Liver (tissue), 10 donors: ENCODE measurements at places on chromosomes 13 and 19. TPM values are rescaled to one million over a fixed set of nuclear protein-coding genes. Genes with fewer than 3 reads are reported as not detected.

DNA sequence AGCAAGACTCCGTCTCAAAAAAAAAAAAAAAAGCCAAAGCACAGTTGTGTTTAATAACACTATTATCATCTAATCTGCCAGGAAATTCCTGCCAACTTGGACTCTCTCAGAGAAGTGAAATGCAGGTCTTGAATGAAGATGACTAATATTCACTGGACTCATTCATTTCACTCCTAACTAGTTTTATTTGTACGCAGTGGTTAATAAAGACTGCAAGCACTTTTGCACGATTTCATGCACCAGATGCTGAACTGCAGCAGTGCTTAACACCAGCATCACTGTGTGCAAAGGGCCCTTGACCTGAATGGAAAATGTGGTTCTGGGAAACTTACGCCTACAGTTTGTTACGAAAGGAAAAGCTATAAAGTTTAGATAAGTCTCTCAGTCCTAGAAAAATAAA, 63.3 kb downstream of the DHRS12 start:
- DNase-seq = no peak

DNA sequence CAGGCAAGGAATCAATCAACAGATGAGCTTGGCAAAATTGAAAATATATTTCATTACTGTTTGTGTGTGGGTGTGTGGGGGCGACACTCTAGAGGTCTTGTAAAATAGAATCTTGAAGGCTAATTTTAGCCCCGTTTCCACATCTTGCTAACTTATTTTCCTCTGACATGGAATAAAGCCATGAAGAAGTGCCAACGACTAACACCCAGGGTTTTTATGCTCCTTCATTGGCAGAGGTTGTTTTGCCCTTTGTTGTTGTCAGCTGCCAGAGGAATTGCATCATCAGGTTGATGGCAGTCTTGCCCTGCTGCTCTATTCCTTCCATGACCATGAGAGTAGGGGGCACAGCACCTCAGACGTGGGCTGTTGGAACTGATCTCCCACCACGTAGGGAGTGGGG, 30.6 kb upstream of the FAM216B start:
- no peak for DNase-seq

COL4A2 gene
- polyA plus RNA-seq = 40.7 TPM

GRCh38 chr13:98143601-98144026, 720 bp downstream of the FARP1 start:
- DNase-seq = no peak

GRCh38 chr19:1290703-1291651, 5.3 kb downstream of the EFNA2 start:
- DNase-seq = no peak

- no peak for DNase-seq
Measured at GRCh38 chr19:43468354-43469159, 3.1 kb upstream of the LYPD3 start.

ZNF234 gene
- 1.1 TPM for polyA plus RNA-seq

DNA sequence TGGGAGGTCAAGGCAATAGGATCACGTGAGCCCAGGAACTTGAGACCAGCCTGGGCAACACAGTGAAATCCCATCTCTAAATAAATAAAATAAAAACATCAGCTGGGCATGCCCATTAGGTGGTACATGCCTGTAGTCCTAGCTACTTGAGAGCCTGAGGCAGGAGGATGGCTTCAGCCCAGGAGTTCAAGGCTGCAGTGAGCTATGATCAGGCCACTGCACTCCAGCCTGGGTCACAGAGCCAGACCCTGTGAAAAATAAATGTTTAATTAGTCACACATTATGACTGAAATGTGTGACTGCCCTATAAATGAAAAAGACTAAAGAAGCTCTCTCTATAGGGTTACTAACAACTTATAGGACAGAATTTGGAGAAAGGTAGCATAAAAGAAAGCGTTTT, 37.7 kb downstream of the USP12 start:
- DNase-seq = no peak

- no peak for DNase-seq
Measured at GRCh38 chr13:69458013-69458412, 649.6 kb upstream of the ATXN8OS start.

- no peak for DNase-seq
Measured at GRCh38 chr19:4781801-4782200, 9.7 kb upstream of the FEM1A start.

SEMA6B gene
- 0.58 TPM for polyA plus RNA-seq

DNA sequence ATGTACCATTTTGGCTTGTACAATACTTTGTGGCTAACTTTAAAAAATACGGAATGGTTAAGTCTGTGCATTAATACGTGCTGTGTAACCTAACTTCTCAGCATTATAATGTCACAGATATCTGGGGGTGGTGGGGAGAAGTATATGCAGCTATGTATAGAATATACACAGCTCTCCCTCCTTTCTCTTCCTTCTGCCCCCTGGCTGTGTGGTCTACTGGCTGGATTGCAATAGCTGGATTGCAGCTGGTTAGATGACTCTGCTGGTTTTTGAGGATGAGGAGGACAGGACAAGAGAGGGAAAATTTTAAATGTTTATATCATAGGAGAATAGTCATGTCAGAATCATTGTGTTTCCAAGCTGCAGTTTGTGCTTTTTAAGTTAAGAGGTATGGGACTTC, 9.7 kb downstream of the RNASEH2B start:
- no peak for DNase-seq

DNA sequence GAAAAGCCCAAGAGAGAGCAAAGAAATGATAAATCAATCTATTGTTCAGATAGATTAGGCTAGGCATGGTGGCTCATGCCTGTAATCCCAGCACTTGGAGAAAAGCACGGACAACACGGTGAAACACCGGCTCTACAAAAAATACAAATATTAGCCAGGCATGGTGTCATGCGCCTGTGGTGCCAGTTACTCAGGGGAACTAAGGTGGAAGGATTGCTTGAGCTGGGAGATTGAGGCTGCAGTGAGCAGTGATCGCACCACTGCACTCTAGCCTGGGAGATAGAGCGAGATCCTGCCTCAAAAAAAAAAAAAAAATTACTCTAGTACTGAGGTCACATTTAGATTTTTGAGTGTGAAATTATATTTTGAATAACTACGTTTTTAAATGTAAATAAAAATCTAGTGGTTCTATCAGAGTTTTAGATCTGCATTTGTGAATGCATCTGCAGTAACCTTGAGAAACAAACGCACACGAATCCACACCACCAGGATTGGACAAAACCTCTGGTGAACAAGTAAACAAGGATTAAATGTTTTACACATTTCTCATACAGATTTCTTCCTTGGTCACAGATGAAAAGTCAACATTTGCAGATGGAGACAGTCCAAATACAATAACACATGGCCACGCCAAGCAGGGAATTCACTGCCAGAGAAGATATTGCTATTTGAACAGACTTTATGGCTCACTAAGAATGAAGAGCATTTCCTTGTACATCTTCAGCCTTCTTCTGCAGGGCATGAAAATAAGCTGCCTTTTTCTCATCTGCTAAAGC, 917.6 kb downstream of the PCDH9 start:
- DNase-seq = no peak

GRCh38 chr19:58450856-58451357, 515 bp upstream of the ZNF324B start:
- no peak for DNase-seq

DNA sequence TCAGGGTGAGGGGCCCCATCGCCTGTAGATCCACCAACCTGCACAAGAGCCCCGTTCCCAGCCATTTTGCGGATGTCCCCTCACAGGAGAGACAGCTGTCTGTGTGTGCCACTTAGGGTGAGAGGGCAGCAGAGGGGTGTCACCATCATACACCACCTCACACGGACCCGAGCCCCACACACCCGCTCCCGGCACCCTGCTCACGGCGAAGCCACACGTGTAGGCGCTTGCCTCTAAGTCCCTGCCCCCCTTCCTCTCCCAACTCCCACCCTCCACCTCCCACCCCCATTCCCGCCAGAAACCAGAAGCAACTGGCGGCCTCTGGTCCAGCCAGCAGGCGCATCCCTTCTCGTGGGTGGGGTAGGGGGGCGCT, 4.0 kb upstream of the DPF1 start:
- DNase-seq = no peak

DNA sequence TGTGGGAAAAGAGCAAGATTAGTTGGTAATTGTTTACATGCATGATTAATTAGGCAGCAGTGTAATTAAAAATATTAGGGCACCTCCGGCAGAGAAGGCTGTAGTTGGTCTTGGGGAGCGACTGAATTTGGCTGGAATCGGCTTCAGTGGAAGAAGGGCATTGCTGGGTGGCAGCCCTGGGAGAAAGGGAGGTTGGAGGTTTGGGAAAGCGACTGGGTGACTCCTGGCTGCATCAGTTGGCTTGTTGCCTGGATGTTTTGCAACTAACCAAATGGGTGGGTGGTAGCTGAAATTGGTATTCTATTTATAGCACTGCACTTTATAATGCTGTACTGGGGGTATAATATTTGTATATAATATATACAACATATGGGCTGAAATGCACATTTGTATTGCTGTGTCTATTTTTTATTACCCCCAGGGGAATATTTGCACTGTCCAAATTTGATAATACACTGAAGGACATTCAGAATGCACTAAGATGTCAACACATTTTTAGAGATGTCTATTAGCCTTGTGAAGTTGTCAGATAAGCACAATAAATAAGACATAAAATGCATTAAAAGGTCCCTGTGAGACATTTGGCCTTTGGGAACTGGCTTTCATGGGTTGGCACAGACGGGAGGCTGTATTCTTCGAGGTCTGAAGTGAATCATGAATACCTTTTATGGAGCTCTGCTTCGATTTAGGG, 1.7 kb downstream of the B3GLCT start:
- no peak for DNase-seq

DNA sequence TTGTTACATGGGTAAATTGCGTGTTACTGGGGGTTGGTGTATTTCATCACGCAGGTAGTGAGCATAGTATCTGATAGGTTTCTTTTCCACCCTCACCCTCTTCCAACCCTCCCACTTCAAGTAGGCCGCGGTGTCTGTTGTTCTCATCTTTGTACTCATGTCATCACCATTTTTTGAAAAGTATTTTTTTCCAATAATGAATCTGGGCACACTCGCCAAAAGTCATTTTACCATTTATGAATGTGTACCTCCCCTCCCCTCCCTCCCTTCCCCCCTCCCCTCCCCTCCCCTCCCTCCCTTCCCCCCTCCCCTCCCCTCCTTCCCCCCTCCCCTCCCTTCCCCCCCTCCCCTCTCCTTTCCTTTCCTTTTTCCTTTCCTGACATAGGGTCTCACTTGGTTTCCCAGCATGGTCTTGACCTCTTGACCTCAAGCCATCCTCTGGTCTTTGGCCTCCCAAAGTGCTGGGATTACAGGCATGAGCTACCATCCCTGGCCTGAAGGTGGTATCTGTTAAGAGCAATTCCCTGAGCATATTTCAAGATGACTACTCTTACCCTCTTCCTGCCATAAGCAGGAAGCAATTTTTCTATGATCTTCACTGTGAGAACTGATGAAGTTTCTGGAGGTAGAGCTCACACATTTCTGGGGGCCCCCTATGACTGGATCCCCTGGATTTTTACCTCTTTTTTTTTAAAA, 15.7 kb downstream of the ZNF627 start:
- no peak for DNase-seq

FRY gene
- polyA plus RNA-seq = 10.3 TPM

GRCh38 chr19:33226550-33227241, 1.0 kb upstream of the SLC7A10 start:
- DNase-seq = no peak

DNA sequence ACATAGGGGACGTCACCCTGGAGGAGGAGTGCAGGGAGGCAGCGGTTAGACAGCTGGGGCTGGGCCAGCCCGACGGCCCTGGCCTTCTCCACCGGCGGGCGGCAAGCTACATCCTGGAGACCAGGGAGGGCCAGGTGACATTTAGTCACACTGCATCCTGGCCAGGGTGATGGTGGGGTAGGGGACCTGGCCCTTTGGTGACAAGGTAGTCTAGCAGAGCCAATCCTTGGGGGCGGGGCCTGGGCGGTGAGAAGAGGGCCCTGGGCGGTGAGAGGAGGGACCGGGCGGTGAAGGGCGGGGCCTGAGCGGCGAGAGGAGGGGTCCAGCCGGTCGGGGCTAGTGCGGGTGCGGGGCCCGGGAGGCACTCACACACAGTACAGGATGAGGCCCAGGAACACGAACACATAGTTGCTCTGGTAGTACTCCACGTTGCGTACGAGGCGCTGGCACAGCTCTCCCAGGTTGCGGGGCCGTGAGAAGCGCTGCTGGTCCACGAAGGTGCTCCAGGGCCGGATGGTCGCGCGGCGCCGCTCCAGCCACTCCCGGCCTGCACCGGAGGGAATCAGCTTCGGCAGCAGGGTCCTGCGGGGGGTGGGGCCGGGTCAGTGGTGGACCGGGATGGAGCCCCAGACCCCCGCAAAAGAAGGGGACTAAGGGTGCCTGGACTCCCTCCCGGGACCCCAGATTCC, 610 bp downstream of the RABAC1 start:
- DNase-seq = peak; percentile 83

SLC46A3 gene
- polyA plus RNA-seq = 27.9 TPM

DNA sequence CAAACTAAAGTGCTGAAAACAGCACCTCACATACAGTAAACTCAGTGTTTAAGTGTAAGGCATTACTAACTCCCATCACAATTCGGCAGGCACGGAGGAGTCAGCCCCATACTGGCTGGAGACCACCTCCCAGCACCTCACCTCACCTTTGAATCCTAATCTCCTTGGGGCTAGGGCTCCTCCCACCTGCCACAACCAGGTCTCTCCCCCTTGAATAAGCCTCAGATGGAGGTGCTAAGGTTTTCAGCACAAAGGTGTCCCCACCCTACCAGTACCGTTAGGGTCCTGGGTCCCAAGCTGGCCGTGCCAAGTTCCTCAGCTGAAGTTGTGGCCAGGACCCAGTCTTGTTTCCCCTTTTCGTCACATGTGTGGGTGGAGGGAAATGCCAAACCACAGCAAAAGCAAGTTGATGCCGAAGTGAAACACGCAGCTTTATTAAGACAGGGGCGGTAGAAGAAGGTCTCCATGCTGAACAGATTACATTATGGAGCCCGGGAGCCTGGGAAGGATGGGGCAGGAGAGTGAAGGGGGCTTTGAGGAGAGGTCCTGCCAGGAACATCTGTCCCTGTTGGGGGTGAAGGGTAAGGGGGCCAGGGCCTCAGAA, at the start of gene IGFLR1:
Gene IGFLR1, minus strand, starts transcription at position 332 of the 604 bp plus-strand sequence. CDS start 1,272 bp downstream, outside the sequence.
- no peak for DNase-seq

- DNase-seq = peak; percentile 67
Measured at GRCh38 chr19:46990991-46991676, 28.5 kb upstream of the NPAS1 start.

DNA sequence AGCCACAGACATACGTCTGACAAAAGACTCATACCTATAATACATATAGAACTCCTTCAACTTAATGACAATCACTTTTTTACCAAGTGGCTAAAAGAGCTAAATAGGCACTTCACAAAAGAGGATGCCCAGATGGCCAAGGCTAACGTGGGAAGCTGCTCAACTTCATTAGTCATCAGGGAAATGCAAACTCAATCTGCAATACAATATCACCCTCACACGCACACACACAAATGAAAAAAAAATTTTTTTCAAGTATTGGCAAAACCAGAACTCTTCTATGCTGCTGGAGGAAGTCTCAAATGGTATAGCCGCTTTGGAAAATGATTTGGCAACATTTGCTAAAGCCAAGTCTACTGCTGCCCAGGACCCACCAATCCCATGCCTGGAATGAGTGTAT, 14.6 kb upstream of the DNMT1 start:
- DNase-seq = no peak

- no peak for DNase-seq
Measured at GRCh38 chr13:112842343-112842856, 126.6 kb upstream of the MCF2L start.

GRCh38 chr19:51148580-51148979, 6.5 kb downstream of the SIGLEC7 start:
- no peak for DNase-seq

BEST2 gene
- polyA plus RNA-seq = not detected

NCAN gene
- 0.06 TPM for polyA plus RNA-seq

SCGB2B2 gene
- polyA plus RNA-seq = not detected

GRCh38 chr13:101709952-101710351, 257.5 kb downstream of the ITGBL1 start:
- no peak for DNase-seq

CLEC11A gene
- 8.5 TPM for polyA plus RNA-seq

AMER2 gene
- not detected for polyA plus RNA-seq

CYP4F11 gene
- polyA plus RNA-seq = 50.4 TPM
